CD4-positive, alpha-beta T cell treated with Interleukin-4 for 1 hour (primary cell): ENCODE measurements at places on chromosomes 16 and 17.

DNA sequence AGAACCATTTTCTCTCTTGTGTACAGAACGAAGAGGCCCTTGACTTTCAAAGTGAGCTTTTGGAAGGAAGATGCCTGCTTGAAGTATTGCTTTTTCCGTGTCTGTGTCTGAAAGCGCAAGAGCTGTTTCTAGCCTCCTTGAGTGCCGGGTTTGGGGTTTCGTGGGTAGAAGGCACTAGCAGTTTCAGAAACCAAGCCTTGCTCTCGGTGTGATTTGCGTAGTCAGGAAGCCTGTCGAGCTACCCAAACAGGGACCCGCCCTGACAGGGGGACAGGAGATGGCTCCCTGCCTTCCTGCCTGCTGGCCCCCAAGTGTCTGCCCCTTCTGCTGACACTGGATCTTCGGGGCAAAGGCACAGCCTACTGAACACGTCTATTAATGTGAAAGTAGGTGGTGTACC is 322.0 kb downstream of the MAF start:
- DNase-seq: peak; percentile 69

DNA sequence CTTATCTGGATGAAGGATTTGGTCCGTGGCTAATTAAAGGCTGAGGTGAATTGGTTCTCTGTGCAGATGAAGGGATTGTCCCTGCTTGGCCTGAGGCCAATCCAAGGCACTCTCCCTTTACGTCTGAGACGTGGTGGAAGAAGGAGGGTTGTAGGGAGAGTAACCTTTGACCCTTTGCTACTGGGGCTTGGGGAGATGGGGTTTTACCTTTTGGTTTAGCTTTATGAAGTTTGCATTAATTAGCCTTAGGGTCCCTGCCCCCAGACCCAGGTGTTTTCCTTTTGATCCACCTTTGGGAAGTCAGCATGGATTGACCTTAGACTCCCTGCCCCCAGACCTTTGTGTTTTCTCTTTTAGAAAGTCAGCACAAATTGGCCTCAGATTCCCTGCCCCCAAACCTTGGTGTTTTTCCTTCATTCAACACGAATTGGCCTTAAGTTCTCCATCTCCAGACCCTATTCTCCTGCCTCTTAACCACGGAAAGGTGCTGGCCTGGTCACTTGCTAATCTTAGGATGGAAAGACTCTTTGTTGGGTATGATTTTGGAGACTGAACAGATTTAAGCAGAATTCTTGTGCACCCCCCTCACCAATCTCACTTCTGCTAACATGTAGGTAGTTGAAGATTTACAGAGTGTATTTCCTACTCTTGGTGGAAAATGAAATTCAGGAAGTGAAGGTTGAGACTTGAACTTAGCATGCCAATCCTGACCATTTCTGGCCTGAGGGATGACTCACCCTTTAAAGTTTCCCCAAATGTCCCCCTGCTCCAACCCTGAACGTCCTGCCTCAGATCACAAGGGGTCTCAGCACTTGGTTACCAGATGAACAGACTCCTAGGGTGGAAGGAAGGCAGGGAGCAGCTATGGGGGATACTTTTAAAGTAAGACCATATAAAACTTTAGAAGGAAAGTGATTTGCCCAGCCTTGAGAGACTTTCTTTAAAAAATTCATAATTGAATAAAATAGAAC is 23.1 kb upstream of the MMD start:
- DNase-seq: no peak

- DNase-seq: peak; percentile 83
Measured at GRCh38 chr17:48593840-48594537, 410 bp upstream of the HOXB5 start.

GRCh38 chr16:50269061-50269705 is 2.8 kb downstream of the ADCY7 start:
- DNase-seq: no peak

- DNase-seq: no peak
Measured at GRCh38 chr17:82244413-82245133, 15.7 kb downstream of the SLC16A3 start.

- DNase-seq: no peak
Measured at GRCh38 chr17:1947229-1947742, 77.8 kb downstream of the RTN4RL1 start.
